Progenitor cell of endocrine pancreas (in vitro differentiated cells): ENCODE measurements at places on chromosomes 13 and 19.

GRCh38 chr19:32498648-32499200, 82.3 kb upstream of the PDCD5 start:
- DNase-seq: no peak

DNA sequence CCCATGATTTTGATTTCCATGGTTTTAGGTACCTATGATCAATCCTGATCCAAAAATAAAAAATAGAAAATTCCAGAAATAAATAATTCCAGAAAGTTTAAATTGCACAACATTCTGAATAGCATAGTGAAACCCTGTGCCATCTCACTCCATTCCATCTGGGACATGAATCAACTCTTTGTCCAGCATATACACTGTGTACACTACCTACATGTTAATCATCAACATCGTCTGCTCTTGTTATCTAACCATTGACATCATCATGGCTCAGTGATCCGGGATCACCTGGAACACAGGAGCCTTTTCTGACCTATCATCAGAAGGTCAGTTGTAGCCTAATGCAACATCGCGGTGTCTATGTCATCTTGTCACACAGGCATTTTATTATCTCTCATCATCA, 75.6 kb downstream of the MYO16 start:
- DNase-seq: no peak

GRCh38 chr19:7360393-7360984, 11.8 kb downstream of the ARHGEF18 start:
- no peak for DNase-seq

DNA sequence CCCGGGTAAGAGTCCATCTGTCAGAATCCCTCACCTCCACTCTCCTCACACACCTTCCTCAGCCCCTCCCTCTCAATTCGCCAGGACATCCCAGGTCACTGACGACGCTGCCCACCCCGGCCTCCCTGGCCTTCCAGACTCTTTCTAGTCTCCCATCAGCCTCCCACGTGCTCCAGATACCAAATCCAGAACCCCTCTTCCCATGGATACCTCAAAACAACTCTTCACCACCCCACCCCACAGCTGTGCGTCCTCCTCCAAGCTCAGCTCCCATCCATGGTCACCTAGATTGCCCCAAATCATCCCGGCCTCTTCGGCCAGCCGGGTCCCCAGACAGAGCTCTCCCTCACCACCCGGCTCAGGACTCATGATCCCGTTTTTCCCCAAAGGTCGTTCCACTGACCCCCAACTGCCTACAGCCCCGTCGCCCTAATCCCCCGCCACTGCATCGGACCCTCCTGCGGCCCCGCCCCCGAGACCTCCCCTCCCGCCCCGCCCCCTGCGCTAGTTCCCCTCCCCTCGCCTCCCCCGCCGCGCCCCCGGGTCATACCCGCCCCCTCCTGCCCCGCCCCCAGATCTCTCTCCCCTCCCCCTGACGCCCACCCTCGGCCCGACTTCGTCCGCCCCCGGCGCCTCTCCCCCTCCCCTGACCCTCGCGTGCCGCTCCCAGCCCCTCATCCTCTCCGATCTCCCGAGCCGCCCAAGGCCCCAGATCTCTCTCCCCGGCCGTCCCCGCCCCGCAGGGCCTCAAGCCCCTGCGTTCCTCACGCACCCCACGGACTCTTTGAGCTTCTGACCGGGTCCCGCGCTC, 546 bp downstream of the UBXN6 start:
- DNase-seq: peak; percentile 52

- no peak for DNase-seq
These were observed 208.9 kb downstream of the DCT start for GRCh38 chr13:94270556-94270955.

GRCh38 chr13:29605860-29606526, 10.5 kb upstream of the SLC7A1 start:
- DNase-seq: no peak

- no peak for DNase-seq
These were observed 188.6 kb downstream of the TEX29 start for GRCh38 chr13:111508902-111509509.

- DNase-seq: no peak
These were observed 698 bp downstream of the KANK2 start for GRCh38 chr19:11196406-11197287.

DNA sequence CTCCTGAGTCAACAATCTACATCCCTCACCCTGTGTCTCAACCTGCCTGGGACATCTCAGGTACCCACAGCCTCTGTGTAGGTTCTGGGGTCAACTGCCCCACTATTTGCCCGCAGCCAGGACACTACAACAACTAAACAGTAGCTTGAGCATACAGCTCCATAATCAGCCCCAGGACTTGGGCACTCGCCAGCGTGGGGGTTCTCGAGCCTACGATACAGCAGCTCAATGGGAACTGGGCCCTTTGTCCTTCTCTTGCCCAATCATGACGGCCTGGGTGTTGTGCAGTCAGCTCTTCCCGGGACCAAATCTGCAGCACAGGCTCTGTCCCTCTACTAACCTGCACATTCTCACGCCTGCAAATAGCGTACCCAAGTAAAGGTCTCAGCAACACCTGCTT, 1.3 kb downstream of the ZNF180 start:
- no peak for DNase-seq

DNA sequence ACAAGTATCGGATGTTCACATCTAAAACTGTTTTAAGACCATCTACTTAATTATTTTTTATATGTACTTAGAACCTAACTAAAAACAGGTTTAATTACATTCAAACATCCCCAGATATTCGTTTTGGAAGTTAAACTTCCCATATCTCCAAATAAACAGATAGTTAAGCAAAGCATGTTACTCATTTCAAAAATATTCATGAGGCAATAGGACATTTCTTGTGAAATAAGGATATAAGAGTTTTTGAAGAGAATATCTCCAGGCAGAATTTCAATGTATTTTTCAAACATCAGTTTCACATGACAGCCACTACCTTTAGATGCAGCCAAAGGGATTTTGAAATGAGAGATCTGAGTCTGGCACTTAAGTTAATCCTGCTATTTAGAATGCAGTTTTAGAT, 697.5 kb downstream of the SLITRK1 start:
- no peak for DNase-seq

DNA sequence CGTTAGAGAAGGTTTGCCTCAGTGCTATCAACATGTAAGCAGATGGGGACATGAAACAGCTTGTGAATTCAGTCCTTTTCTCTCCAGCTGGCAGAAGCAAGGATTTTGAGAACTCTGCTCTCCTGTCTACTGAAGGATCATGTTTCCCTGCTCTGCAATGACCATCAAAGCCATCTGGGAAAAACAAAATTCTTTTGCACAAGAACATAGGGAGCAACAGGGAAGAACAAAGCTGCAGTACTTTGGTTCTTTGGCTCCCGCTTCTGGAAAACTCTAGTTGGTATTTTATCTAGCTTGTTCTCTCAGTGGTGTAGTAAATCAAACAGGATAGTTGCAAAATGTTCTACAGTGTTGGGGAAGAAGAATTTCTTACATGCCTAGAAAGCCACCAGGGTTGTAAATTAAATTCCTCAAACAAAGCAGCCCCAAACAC, 270.4 kb downstream of the ENOX1 start:
- no peak for DNase-seq

GRCh38 chr13:48790966-48791365, 137.2 kb downstream of the CYSLTR2 start:
- no peak for DNase-seq

GRCh38 chr19:6772866-6773322, 386 bp downstream of the VAV1 start:
- DNase-seq: no peak
